ENCODE measurements at places on chromosomes 2 and 18.

DNA sequence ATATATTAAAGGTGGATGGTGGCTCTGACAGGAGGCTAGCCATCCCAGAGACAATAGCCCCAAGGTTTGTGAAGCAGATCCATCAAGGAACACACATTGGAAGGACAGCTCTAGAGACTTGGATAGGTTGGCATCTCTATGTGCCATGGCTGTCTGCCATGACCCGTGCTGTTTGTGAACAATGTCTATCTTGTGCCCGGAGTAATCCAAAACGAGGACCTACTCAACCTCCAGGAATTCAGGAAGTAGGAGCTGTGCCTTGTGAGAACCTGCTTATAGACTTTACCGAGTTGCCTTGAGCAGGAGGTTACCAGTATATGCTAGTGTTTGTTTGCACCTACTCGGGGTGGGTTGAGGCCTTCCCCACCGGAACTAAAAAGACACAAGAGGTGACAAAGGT lies 43.1 kb upstream of the SELENOI start:
- no peak for DNase-seq

- DNase-seq: peak; percentile 35
Measured at GRCh38 chr2:72111061-72111460, 36.6 kb downstream of the CYP26B1 start.

DNA sequence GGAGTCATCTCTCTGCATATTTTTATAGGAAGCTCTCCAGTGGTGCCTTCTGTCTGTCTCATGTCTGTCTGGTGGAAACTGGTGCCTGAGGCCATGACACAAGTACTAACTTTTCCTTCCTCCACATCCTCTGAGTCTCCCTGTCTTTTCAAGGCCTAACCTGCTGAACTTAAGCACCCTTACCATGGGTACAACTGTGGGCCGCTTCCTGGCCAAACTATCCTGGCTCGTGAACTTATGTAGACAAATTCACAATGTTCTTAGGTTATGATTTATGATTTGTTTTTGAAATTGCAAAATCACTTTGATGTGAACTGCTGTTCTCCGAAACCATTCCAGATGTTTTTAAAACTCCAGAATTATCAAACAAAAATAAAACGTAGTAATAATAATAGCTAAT lies 804.5 kb upstream of the POU3F3 start:
- no peak for DNase-seq

GRCh38 chr2:220858101-220858500 lies 714.0 kb downstream of the EPHA4 start:
- no peak for DNase-seq

- DNase-seq: no peak
Measured at GRCh38 chr2:175007510-175007909, 2.3 kb upstream of the CHN1 start.

GRCh38 chr2:218736531-218736930 lies 25.9 kb downstream of the TTLL4 start:
- DNase-seq: no peak

DNA sequence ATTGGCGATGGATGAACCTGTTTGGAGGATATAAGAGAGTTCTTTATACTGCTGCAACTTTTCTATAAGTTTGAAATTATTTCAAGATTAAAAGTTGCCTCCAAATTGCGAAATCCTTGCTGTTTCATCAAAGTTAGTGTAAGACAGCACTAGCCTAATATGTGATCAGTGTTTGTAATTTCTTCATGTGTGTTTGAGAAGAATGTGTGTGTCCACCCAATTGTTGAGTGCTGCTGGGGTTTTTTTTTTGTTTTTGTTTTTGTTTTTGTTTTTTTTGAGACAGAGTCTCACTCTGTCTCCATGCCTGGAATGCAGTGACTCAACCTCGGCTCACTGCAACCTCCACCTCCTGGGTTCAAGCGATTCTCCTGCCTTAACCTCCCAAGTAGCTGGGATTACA lies 33.4 kb downstream of the CDK15 start:
- no peak for DNase-seq

GRCh38 chr18:49051311-49051967 lies 100.7 kb upstream of the SMAD7 start:
- DNase-seq: no peak

DNA sequence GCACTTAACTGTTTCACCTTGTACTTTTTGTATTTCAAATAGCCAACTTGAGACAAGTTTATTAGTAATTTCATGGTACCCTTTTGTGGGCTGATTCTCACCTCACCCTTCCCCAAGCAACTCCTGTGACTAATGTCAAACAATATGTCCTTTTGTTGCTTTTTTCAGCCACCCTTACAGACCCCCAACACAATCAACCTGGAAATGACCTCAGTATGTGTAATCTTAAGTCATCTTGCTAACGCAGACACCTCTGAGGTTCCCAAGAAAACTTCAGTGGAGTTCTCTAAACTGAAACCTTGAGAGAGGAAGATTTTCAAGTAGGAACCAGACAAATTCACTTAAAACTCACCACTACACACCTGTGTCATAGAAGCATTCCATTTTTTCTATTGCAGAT lies 69.5 kb downstream of the KYNU start:
- no peak for DNase-seq

- DNase-seq: peak; percentile 75
Measured at GRCh38 chr18:48673853-48674721, 135.3 kb downstream of the CTIF start.

- DNase-seq: no peak
Measured at GRCh38 chr2:36663851-36664695, 32.4 kb upstream of the VIT start.

DNA sequence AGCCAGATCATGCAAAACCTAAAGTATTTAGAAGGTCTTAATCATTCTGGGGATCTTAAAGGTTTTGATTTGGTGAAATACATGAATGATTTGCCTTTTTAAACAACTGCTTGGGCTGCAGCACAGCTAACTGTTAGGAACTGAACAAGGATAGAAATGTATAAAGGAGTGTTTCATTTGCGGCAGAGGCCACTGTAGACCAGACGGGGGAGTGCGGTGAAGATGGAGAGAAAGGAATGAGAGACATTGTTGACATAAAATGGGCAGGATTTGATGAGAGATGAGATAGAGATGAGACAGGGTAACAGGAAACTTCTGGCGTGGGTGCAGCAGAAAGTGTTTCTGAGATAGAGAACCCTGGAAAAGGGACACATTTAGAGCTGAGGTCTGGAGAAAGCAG lies 308.1 kb downstream of the TMX3 start:
- no peak for DNase-seq

GRCh38 chr2:219297766-219298456 lies 11.3 kb downstream of the PTPRN start:
- DNase-seq: peak; percentile 73

- no peak for DNase-seq
Measured at GRCh38 chr18:32884543-32884942, 111.7 kb upstream of the KLHL14 start.

GRCh38 chr2:145736871-145737270 lies 1217.0 kb upstream of the ZEB2 start:
- DNase-seq: no peak

GRCh38 chr2:20218331-20219320 lies 6.3 kb downstream of the SDC1 start:
- no peak for DNase-seq

DNA sequence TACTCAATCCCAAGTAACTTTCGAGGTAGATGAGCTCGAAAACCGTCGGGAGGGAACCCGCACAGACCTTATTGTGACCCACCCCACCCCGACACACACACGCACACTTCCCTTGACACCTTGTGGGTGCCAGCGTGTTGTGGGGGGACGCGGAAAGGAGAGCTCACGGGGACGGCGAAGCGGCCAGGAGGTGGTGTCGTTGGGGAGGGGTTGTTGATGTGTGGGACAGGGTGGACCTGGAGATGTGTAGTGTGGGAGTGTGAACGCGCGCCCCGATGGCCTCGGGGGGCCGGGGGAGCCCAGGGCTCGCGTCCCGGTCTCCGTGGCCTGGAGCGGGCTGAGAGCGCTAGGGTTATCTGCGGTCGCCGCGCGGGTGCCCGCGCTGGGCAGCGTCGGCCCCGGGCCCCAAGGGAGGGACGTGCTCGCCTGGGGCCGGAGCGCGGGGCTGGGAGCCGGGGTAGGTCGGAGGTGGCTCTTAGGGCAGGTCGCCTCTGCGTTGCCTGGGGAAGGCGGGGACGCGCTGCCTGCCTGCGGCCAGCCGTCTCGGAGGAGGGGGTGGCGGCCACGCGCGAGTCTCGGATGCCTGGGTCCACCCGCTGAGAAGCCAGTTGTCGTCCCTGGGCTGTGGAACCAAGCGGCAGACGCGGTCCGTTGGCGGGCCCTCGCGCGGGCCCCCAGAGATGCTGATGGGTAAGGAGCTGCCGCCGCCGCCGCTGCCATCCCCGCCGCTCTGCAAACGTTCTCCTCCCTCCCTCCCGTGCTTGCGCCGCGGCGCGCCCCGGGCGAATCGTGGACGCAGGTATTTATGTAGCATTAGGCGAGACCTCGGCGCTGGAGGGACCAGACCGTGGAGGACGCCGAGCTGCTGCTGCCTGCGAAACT lies 1.6 kb downstream of the KLHL29 start:
- no peak for DNase-seq

DNA sequence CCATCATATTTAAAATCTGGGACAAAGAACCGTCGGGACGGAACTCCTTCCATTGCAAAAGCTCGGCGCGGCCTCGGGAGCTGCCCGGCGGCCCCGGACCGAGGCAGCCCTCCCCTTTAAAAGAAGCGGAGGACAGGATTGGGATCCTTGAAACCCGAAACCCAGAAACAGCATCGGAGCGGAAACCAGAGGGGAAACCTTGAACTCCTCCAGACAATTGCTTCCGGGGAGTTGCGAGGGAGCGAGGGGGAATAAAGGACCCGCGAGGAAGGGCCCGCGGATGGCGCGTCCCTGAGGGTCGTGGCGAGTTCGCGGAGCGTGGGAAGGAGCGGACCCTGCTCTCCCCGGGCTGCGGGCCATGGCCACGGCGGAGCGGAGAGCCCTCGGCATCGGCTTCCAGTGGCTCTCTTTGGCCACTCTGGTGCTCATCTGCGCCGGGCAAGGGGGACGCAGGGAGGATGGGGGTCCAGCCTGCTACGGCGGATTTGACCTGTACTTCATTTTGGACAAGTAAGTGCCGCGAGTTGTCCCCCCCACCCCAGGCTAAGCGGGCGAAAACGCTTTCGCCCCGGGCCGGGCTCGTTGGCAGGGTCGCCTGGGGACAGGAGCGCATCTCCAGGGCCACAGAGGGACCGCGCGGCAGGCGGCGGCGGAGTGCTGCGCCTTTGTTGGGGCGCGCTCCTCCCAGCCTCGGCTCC lies at the start of gene ANTXR1:
ANTXR1 (plus strand) TSS at position 38 of the 698 bp plus-strand sequence; CDS start at position 359, 321 bp downstream.
- no peak for DNase-seq

- no peak for DNase-seq
Measured at GRCh38 chr18:312415-312814, 44.6 kb upstream of the THOC1 start.

DNA sequence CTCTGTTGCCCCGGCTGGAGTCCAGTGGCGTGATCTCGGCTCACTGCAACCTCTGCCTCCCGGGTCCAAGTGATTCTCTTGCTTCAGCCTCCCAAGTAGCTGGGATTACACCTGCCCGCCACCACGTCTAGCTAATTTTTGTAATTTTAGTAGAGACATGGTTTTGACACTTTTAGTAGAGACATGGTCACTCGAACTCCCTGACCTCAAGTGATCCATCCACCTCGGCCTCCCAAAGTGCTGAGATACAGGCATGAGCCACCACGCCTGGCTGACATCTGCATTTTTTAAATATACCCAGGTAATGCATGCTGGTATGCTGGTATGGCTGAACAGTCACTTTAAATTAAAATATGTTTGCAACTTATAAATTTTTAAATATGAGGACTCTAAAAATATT lies 91.9 kb downstream of the EPB41L3 start:
- DNase-seq: no peak

GRCh38 chr2:117801826-117802225 lies 12.7 kb upstream of the DDX18 start:
- no peak for DNase-seq

- peak; percentile 73 for DNase-seq
Measured at GRCh38 chr2:127105656-127106456, 1.1 kb downstream of the BIN1 start.

DNA sequence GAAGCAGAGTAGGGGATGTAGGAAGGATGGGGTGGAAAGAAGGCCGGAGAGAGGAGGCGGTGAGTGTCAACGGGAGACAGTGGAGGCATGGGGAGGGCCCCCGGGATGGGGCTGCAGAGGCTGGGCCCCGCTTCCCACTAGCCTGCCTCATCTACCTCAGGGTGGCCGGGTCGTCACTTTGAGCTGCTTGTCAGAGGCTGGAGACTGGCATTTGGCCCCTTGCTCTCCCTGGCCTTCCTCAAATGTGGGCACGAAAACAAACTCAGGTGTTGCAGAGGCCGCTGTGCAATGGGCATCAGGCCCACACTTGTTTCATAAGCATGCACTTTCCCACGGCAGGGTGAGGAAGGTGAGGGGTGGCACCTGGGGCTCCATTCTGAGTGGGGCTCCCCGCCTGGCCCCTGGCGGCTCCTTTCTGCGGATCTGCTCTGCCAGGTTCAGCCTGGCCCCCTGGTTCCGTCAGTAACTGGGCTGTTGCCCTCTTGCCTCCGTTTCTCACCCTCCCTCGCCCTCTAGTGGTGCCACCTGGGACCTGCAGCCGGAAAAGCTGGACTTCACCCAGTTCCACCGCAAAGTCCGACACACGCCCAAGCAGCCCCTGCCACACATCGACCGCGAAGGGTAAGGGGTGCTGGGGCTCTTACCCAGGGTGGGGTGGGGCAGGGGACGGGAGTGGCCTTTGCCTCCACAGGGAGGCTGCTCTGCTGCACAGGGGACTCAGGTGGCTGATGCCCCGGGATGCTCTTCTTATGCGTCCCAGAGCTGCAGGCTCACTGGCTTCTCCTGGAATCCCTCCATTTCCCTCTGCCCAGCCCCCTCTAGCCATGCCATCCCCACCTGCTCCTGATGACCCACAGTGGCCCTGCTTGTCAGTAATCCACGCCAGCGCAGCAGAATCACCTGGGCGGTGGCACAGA lies 125.4 kb downstream of the CTIF start:
- peak; percentile 86 for DNase-seq

DNA sequence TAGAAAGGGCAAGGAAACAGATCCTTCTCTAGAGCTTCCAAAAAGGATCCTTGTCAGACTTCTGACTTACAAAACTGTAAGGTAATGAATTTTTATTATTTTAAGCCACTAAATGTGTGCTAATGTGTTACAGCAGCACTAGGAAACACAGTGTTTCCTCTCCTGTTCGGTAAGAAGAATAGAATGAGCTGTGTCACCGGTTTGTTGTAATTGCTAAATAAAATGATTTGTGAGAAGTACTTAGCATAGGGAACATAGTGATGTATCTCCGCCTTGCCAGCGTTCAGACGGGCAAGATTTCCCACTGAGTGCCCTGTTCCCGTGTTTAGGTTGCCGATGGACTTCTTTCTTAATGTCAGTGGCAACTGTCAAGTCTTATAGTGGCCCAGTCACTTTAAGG lies 57.6 kb downstream of the SPATS2L start:
- DNase-seq: no peak

- no peak for DNase-seq
Measured at GRCh38 chr2:181142514-181142913, 162.1 kb downstream of the UBE2E3 start.

Data from cardiac septum (tissue), 1 donor.